ENCODE measurements at places on chromosomes 3 and 15. TPM values are rescaled to one million over a fixed set of nuclear protein-coding genes. Genes with fewer than 3 reads are reported as not detected.

The MESP2 gene
- polyA plus RNA-seq, result 0.35 TPM

The CYP8B1 gene
- 0.09 TPM for polyA plus RNA-seq

The NOX5 gene
- 0.24 TPM for polyA plus RNA-seq

The GOLGA6D gene
- 0.30 TPM for polyA plus RNA-seq

The FETUB gene
- not detected for polyA plus RNA-seq

The KLHL6 gene
- 1.5 TPM for polyA plus RNA-seq

All from forelimb muscle (tissue), 1 donor.